ENCODE measurements at places on chromosomes 12 and 14. TPM values are rescaled to one million over a fixed set of nuclear protein-coding genes. Genes with fewer than 3 reads are reported as not detected.

Gene ZC2HC1C
- 0.53 TPM for total RNA-seq

Gene ZNF740
- 11.2 TPM for total RNA-seq

Gene ZDHHC22
- not detected for total RNA-seq

Gene NELL2
- not detected for total RNA-seq

Gene DEGS2
- 0.12 TPM for total RNA-seq

Gene DBX2
- not detected for total RNA-seq

Gene TAS2R8
- not detected for total RNA-seq

Gene PTHLH
- total RNA-seq: 0.83 TPM
